Neural progenitor cell (in vitro differentiated cells): ENCODE measurements at places on chromosomes 13 and 19.
A peak's percentile ranks its signal among the peaks of the same experiment; 100 is the strongest.

DNA sequence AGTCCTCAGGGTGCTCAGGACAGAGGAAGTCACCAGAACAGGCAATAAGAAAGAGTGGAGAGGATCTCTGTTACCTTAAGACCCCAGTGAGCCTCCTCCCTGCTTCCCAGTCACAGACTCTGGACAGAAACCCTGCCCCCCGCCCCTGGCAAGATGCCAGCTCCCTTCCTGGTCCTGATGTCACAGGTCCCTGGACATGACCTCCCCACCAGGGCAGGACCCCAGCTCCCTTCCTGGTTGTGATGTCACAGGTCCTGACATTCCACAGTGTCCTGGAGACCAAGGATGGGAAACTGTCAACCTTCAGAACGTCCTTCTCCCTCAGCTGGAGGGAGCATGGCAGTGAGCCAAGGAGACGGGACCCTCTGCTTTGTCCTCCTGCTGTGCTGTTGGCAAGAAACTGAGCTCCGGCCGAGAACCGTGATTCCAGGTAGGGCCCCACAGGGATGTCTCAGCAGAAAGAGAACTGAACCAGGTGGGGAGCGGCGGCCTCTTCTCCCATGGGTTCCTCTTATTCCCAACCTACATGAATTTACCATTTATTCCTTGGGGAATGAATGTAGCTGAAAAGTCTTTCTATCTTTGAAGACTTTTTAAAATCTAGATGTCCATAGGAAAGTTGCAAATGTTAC lies at the start of gene SPACA7:
Gene SPACA7 (plus strand): TSS at position 306 of the 632 bp plus-strand sequence. CDS start 31 bp downstream, at position 337.
- no peak for DNase-seq

GRCh38 chr13:22925881-22926747 lies 254.7 kb upstream of the SGCG start:
- DNase-seq: peak; percentile 27

DNA sequence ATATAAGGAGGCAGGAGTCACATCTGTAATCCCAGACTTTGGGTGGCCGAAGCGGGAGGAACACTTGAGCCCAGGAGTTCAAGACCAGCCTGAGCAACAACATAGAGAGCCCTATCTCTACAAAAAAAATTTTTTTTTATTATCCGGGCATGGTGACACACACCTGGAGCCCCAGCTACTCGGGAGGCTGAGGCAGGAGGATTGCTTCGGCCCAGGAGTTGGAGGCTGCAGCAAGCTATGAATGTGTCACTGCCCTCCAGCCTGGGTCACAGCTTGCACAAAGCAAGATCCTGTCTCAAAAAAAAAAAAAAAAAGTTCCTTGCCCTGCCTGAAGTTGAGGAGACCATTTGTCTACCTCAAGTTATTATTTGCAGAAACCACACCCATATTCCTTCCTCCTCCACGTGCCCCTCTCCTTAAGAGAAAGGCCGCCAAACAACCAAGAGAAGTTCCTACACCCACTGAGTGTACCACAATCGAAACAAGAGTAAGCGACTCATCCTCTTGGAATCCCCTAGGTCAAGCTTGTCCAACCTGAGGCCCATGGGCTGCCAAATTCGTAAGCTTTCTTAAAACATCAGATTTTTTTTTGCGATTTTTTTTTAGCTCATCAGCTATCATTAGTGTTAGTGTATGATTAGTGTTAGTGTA lies 2.2 kb downstream of the ABCC4 start:
- no peak for DNase-seq

DNA sequence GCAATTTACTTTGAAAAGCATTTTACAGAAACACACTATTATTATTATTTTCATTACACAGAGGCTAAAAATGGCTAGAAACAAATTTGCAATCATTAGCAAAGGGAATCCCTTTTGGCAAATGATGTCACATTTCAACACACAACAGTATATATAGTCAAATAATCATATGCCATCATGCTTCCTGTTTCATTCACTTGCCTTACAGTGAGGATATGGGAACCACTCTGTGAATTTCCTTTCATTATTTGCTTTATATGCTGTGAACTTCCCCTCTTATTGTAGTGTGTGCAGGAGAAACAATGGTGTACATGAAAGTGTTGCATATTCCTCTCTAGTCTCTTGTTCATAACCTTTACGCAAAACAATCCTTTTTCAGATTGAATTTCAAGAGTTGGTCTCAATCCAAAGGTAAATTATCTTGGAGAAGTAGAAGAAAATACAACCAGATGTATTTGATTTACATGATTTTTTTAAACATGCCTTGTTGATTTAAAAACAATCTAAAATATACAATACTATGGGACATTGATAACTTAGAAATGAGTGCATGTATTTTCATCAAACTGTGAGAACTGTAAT lies 657.3 kb downstream of the EFNB2 start:
- DNase-seq: no peak

DNA sequence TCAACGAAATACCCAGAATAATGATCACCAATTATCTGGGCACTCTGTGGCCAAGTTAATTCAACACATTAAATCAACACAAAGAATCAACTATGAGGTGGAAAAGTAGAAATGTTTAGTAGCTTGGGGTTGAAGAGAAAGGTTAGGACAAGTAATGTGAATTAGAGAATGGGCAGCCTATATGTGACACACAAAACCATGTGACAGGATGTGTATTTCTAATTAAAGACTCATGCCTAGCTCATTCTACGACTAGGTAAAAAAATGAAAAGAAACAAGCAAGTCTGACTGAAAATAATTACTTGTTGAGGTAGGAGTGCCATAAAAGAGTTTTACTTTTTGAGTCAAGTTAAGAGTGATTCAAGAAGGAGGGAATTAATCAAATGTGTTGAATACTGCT lies 2646.0 kb upstream of the PCDH20 start:
- DNase-seq: no peak

GRCh38 chr19:20186174-20186573 lies 19.2 kb downstream of the ZNF486 start:
- no peak for DNase-seq

DNA sequence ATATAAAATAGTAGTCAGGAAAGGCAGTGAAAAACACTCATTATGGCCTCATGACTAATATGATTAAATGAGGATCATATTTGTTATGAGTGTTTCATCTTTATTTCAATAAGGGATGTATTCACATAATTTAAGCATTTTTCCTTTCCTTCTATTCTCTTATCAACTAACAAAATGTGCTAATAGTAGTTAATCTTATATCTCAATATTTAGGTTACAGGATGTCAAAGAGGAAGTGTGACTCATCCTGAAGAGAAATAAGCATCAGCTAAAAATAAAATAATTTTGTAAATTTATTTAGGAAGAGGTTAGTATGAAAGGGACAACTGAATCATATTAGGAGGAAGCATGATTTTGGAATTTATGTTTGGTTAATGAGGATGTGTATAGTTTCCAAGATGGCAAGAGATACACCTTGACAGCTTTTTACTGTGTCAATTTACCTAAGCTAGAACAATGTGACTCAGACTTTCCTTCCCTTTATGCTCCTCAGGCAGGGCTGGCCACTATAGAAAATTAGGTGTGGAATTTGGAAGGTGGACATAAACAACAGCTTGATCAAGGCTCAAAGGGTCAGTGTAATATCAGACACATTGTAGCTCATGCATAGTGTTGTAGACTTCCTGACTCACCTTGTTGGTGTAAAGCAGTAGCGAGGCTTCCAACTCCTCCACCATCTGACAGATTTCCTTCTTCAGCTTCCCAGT lies 172.7 kb downstream of the SLITRK1 start:
- DNase-seq: no peak

DNA sequence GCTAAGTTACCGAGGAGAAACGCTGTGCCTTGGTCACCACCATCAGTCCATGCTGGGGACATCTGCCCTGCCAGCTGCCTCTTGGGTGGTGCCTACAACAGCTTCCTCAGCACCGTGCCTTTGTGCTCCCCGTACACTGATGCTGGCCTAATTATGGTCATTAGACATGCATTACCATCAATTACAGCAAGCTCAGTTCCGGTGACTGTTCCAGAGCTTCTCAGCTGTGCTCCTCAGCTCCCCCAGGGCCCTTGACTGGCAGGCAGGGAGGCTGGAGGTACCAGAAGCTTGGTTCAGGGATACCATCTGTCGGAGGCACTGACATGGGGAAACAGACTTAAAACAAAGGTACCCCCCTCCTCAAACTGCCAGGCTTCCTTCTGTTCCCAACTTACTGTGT lies 40.2 kb downstream of the CILP2 start:
- no peak for DNase-seq

GRCh38 chr13:27283906-27284493 lies 13.4 kb downstream of the RASL11A start:
- no peak for DNase-seq

- DNase-seq: no peak
These were observed 156.0 kb downstream of the KCTD12 start for GRCh38 chr13:76730220-76730619.

GRCh38 chr19:44746946-44747738 lies 1.4 kb upstream of the BCL3 start:
- peak; percentile 82 for DNase-seq
